ENCODE measurements at places on chromosomes 1 and 21.
A peak's percentile ranks its signal among the peaks of the same experiment; 100 is the strongest.

DNA sequence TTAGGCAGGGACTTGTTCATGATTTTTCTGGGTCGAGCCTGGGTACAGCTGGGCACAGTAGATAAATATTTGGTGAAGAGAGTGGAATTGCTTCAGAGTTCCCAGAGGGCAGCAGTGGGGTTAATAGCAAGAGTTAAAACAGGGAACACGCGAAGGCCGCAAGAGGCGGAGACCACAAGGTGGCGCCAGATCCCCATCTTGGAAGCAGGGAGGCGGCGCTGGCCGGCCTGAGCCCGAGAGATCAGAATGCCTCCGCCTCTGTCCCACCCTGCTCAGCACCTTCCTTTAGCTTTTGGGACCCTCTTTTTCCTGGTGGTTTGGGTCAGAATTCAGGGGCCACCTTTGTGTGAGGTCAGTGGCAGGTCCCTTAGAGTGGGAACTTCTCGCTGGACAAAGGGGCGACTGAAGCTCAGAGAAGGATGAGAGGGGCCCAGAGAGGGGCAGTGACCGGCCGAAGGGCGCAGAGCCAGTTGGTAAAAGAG is 6.5 kb upstream of the PADI2 start:
- peak; percentile 72 for DNase-seq

DNA sequence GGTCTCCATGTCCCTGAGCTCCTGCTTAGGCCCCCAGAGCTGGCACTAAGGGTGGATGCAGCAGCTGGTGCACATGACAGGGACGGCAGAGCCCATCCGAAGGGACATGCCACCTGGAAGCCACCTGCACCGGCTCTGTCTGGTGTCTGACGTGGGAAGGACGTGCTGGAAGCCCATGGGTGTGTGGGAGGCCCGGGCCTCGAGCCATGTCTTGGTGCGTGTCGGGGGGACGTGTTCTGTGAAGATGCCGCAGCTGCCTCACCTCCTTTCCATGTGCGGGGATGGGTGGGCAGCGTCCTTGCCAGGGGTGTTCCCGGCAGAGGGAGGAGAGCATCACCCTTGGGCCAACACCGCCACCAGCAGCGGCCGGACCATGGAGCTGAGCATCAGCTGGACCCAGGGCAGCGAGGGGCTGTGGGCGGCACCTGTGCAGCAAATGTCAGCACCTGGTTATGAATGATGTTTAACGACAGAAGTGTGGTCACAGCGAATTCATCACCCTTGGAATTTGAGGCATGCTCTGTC is 15.5 kb upstream of the POFUT2 start:
- no peak for DNase-seq

DNA sequence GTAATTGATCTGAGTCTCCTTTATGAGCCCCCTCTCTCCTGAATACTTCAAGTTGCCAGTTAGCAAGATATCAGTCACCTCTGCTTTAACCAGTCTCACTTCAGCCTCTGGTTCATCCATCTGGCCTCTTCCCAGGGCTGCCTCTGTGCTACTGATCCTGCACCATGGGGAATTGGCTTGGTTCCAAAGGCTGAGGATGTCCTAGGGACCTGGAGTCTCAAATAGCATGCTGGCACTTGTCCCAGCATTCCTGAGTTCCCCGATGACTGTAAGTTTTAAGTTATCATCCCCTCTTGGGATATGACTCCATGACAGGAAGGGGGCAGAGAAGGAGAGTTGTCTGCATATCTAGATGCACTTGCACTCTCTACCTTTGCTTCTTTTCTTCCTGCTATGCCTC is 252.0 kb downstream of the PTBP2 start:
- peak; percentile 86 for DNase-seq

- no peak for DNase-seq
Observed at GRCh38 chr1:198363625-198364151, 176.8 kb downstream of the ATP6V1G3 start.

DNA sequence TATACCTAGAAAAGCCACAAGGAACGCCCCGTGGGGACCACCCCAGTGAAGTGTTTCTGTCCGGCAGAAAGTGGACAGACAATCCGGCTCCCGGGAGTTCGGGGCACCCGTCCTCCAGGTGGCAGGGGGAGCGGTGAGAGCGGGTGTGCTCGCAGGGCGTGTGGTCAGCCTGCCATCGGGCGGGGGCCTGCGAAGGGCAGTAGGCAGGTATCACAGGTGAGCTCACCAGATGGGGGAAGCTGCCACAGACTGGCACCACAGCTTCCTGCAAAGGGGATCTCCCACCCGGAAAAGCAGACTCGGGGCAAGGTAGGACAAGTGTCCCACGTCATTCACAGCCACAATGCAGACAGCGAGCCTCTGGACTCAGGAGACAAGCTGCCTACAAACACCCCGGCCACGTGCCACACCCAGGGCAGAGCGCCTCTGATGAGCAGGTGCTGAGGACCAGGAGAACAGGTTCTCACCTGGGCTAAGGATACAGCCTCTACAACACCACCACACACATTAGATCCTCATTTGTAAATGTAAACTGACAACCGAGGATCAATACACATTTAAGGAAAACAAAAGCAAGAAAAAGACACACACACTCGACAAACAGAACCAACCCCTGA is 36.4 kb downstream of the VPS26C start:
- DNase-seq, result no peak

Data from fibroblast of skin of right biceps (primary cell).